OCI-M1 (cell line): ENCODE measurements at places on chromosomes 16 and 17.

GRCh38 chr16:53369921-53370320 is 64.3 kb upstream of the RBL2 start:
- peak; percentile 2 for DNase-seq

DNA sequence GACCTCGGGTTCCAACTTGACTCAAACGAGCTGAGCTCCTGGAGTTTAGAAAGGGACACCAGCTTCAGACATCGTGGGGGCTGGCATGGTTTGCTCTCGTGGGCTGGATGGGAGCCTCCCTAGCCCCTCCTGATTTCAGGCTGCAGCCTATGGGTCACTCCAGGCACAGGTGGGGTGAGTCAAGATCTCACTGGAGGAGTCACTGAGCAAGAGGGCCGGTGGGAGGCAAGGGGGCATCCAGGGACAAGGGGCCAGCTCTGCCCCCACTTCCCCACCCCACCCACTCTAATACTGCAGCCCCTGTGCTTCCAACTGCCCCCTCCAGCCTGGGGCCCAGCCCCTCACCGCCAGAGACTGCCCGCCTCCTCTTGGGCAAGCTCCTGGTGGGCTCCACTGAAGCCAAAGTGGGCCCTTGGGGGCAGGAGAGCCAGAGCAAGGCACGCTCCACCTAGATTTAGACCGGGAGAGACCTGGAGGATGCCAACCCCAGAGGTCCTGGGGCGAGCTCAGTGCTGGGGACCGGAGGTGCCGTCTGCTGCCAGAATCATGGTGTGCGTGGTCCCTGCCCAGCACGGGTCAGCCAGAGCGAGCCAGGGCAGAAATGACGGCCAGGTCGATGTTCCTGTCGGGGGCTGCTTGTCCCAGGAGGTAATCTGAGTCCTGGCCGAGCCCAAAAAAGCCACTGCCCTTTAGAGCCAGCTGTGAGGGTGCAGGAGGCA is 6.4 kb downstream of the SLC16A3 start:
- DNase-seq: no peak

GRCh38 chr16:30805370-30806169 is 18.6 kb upstream of the ZNF629 start:
- DNase-seq: peak; percentile 93

DNA sequence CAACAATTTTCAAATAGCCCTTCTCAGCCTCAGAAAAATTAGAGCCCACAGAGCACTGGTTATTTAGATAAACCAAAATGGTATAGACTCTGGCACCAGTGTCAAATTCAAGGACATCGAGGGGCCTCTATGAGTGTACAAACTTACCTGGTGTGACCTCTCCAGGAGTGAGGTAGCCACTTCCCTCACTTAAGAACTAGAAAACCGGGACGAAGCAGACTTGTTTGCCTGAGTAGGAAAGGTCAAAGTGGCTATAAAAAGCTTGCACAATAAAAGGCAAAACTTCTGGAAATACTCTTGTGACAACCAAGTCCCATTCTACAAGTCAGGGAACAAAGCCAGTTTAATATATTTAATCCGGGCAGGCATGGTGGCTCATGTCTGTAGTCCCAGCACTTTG is 39.2 kb upstream of the PRSS54 start:
- DNase-seq: no peak

DNA sequence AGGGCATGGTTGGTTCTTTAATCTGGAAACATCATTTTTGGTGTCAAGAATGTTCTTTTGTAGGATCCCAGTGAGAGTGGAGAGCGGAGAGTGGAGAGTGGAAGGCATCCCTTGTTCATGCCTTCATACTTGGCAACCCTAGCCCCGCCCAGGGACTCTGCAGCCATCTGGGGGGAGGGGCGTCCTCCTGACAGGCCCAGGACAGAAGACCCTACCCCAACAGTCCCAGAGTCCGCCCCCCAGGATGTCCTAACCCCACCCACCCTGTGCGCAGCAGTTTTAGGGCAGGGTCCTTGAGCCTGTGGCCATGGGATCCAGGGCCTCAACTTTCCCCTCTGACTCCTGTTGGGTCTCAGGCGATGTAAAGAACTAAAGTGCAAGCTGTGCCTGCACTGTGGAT is 4.5 kb downstream of the SLC26A11 start:
- no peak for DNase-seq

GRCh38 chr16:57265850-57266530 is 18.5 kb downstream of the PLLP start:
- peak; percentile 30 for DNase-seq

- no peak for DNase-seq
Observed at GRCh38 chr17:40452921-40453378, 9.7 kb downstream of the IGFBP4 start.

GRCh38 chr16:86572041-86572521 is 5.5 kb downstream of the FOXC2 start:
- DNase-seq: no peak

DNA sequence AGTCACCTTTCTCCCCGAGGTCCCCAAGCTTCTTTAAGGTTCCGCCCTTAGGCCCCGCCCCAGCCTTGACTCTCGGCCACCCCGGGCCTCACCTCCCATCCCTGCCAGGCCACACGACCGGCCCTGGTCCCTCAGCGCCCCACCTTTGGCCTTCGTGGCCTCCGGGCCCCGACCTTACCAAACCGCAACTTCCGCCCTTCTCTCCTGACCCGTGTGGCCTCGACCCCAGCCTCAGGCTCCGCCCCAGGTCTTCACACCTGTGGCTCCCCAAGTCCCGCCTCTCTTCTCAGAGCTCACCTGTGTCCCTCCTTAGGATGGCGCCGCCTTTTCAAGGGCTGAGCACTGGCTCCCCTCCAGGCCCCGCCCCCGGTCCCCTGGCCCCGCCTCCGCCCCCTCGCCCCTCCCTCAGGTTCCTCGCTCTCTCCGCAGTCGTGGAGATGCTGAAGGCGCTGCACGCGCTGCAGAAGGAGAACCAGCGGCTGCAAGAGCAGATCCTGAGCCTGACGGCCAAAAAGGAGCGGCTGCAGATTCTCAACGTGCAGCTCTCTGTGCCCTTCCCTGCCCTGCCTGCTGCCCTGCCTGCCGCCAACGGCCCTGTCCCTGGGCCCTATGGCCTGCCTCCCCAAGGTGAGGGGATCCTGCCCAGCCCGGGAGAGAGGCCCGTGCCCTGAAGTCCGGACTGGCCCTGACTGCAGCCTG is 10.0 kb upstream of the CISD3 start:
- DNase-seq: no peak

GRCh38 chr16:55370762-55371482 is 46.9 kb downstream of the IRX6 start:
- DNase-seq: peak; percentile 64

DNA sequence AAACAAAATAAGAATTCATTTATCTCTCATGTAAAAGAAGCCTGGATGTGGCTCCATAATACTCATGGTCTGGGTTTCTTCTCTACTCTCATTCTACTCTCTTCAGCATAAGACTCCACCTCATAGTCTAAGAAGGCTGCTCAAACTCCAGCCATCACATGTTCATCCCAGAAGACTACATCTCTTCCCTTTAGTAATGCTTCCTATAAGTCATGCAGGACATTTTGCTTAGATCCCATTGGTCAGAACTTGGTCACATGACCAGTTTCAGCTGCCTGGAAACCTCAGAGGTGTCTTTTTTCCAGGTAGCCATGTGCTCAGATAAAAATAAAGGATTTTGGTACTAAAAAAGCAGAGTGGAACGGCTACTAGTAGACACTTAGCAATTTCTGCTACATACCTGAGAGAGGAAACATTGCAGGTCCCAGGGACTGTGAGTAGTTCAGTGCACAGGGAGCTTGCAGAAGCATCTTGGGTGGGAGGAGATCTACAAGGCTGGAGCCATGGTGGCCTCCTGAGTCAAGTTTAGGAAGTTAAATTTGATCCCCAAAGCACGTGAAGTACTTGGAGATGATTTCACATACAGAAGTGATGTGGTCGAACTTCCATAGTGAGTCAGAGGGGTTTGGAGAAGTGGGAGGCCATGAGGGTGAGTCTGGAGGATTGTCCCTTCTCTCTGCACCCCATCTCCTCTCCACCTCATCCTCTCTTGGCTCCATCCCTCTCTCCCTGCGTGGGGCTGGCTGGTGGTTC is 110.2 kb downstream of the CCDC182 start:
- DNase-seq: no peak

DNA sequence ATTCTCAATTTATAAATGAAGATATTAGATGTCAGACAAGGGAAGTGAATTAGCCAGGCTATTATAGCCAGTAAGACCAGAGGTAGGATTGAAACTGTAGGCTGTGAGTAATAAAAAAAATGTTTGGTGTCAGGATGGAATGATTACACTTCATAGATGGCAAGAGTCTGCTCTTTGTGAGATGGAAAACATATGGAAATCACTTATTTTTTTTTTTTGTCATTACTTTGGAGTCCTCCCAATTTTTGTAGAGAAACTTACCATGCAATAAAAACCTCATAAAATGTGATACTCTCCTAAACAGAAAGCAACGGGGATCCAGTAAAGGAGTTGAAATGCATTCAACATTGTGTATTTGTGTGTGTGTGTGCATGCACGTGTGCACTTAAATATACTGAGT is 532.7 kb upstream of the CDH8 start:
- DNase-seq: no peak

- no peak for DNase-seq
Observed at GRCh38 chr17:42092939-42093338, 5.3 kb downstream of the ZNF385C start.

GRCh38 chr16:82049484-82049883 is 14.4 kb downstream of the HSD17B2 start:
- no peak for DNase-seq

GRCh38 chr16:49495596-49496355 is 122.2 kb downstream of the C16orf78 start:
- DNase-seq: no peak

- DNase-seq: no peak
Observed at GRCh38 chr17:14575471-14575953, 274.6 kb downstream of the HS3ST3B1 start.

GRCh38 chr16:70737377-70738082 is 51.7 kb upstream of the MTSS2 start:
- DNase-seq: no peak

- DNase-seq: no peak
Observed at GRCh38 chr16:23523321-23523720, 13.0 kb upstream of the GGA2 start.

GRCh38 chr16:11964761-11965551 is at the start of gene TNFRSF17:
Gene TNFRSF17, plus strand, starts transcription at chr16:11965210. Its CDS starts 115 bp downstream, at chr16:11965325.
- no peak for DNase-seq

GRCh38 chr16:2206420-2206779 is 1.1 kb downstream of the MLST8 start:
- no peak for DNase-seq

DNA sequence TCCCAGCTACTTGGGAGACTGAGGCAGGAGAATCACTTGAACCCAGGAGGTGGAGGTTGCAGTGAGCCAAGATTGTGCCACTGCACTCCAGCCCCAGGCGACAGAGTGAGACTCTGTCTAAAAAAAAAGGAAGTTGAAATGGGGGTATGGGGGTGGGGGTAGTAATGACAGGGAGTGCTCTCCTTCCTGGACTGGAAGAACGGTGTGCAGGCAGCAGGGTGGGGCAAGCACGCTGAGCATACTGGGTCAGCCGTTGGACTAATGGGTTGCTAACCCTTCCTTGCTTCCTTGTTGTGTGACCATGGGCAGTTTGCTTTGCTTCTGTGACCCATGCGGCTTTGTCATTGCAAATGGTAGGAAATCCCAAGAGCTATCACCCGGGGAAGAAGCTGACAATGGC is 16.5 kb downstream of the KATNIP start:
- peak; percentile 74 for DNase-seq

DNA sequence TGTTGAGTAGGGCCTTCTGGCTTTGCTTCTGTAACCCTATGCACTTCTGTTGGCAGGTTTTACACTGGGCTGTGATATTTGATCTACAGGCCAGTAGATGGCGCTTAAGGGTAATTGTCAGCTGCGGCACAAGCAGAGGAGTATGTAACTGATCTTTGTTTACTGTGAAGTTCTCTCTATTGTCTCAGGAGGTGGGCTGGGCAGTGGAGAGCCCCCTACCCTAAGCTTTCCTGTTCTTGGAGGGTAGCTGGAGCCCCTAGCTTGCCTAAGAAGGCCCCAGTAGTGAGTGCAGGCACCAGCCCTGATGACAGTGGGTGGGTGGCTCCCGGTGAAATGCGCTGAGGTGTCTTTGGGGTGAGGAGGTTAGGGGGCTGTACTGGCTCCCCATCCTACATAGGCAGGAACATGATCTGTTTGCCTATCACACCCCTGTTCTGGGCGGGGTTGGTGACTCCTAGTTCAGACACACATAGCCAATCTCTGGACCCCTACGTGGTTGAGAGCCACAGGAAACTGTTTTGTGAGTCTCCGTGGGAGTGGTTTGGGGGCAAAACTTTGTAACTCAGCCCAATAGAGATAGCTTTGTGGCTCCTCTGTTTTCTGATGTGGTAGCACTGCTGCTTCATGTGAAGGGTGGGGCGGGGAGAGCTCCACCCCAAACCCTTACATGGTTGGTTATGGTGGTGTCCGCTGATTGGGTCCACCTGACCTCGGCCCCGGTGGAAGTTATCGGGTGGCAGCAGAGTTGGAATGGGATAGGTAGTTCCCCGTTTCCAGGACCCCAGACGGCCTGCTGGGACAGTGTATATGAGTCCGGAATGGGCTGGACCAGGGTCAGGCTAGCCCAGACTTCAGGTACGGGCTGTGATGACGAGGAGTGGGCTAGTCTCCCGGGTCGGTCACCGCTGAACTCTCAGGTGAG is 60.4 kb downstream of the SLFN11 start:
- peak; percentile 82 for DNase-seq

GRCh38 chr17:55524440-55525220 is 13.4 kb upstream of the SMIM36 start:
- DNase-seq: peak; percentile 4

- no peak for DNase-seq
Observed at GRCh38 chr16:20941636-20941926, 41.0 kb downstream of the LYRM1 start.

DNA sequence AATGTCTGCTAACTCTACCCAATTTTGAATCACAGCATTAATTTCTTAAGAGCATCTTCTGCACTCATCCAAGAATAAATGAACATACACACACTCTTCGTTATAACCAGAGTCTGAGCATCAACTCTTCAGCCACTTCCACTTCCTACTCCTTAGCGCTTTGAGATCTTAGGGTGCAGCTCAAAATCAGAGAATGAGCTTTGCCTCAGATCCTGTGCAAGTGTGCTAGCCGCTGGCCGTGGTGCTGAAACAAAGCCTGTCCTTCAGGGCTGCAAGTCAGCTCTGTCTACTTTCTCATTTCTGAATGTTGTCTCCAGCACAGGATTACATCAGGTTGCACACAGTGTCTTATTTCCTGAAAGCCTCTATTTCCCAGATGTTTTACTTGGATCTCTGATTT is 165.4 kb downstream of the AIPL1 start:
- DNase-seq: peak; percentile 58

- peak; percentile 58 for DNase-seq
Observed at GRCh38 chr16:81848306-81848853, 69.3 kb downstream of the PLCG2 start.

- no peak for DNase-seq
Observed at GRCh38 chr16:88760424-88761142, 24.4 kb downstream of the PIEZO1 start.

DNA sequence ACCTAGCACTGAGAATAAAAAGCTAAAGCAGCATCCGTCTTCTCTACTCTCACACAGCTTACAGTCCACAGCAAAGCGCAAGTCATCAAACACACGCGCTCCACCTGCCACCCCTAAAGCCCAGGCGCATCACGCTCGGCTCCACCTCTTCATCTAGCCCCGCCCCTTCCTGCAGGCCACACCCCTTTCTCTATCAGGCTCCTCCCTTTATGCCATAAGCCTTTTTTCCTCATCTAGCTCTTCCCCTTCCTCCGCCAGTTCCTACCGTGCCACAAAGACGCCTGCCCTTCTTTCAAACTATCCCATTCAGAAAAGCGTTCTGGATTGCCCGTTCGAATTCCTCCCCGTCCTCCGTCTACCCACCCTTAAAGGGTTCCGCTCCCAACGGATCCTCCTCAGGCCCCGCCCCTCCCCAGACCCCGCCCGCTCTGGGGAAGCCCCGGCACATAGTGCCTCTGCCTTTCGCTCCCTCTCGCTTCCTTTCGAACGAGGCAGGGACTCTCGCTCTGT is 417 bp downstream of the C16orf46 start:
- peak; percentile 97 for DNase-seq
